HT1080 (cell line): ENCODE measurements at places on chromosomes 12 and 14. TPM values are rescaled to one million over a fixed set of nuclear protein-coding genes. Genes with fewer than 3 reads are reported as not detected.

ACSM4 gene
- not detected in 2 replicates for total RNA-seq

GRCh38 chr12:15910468-15910863 lies 666 bp upstream of the DERA start:
- DNase-seq = no peak

CLMN gene
- total RNA-seq = 3.8 and 4.2 TPM in 2 replicates

DNA sequence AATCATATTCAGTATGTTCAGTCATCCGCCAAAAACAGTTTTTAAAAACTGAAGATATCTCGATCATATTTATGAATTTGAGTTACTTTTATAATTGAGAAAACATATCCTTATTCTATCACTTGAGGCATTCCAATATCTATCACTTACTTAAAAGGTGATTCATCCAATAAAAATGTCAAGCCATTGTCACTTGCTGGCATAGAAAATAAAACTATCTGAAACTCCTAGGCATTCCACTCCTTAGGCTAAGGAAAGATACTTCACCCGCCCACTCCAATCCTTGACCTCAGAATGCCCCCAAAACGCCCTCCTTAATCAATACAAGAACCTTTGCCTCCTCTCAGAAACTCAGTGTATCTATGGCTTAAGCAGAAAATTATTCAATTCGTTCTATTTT lies 51.3 kb upstream of the AMIGO2 start:
- DNase-seq = no peak

TMEM119 gene
- 0.03 and 0.23 TPM in 2 replicates for total RNA-seq

DNA sequence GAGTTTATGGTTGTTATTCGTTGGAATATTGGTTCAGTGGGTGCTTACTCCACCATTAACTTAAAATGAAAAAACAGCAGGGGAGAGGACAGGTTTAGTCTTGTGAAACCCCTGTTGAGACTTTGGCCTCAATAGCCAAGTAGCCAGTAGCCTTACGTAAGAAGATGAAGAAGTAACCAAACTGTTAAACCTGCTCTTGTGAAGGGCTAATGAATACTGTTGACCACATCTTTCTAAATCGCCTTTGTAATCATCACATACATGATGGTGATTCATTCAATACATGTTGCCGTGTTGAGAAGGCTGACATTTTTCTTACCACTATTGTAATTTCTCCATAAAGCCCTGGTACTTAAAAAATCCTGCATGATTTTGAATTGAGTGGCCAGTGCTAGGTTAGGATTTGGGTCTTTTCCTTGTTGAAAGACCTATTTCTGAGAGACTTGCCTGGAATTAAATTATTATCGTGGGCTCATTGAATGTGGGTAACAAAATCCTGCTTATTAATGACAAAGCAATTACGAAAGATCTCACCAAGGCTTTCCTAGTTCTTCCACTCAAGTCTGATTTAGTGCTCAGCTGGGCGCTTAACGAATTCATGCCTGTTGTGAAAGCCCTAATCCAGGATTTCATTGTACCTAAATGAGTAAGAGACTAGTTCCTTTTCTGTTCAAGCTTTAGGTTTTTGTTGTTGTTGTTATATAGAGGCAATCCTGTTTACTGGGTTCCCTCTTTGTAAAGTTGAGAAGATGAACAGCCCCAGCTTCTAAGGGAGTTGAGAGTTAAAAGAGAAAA lies 333.1 kb downstream of the FUT8 start:
- no peak for DNase-seq

TAS2R46 gene
- total RNA-seq = not detected in 2 replicates

OTX2 gene
- not detected in 2 replicates for total RNA-seq

GRCh38 chr12:25970082-25970481 lies 11.6 kb downstream of the RASSF8 start:
- peak; percentile 83 for DNase-seq

- no peak for DNase-seq
Observed at GRCh38 chr14:43041976-43042375, 1435.3 kb downstream of the LRFN5 start.

GRCh38 chr14:93705513-93706156 lies 82.7 kb downstream of the PRIMA1 start:
- DNase-seq = no peak

DNA sequence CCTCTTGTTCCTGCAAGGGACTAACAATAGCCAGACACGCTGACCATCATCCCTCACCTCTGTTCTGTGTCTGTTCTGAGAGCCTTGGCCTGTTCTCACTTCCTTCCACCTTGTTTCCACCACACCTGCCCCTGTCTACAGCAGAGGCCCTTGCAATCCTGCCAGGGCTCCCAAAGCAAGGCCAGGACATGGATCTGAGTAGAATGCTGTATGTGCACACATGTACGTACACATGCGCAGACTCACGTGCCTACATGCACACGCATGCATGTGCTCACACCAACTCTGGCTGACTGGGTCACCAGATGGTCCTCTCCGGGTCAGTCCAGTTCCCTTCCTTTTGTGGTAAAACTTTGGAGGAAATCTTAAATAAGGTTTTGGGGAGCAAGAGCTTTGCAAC lies 133.0 kb upstream of the C14orf180 start:
- DNase-seq = no peak

- peak; percentile 54 for DNase-seq
Observed at GRCh38 chr12:46187023-46187422, 81.8 kb downstream of the SLC38A1 start.

SLC7A7 gene
- 1.1 and 2.0 TPM in 2 replicates for total RNA-seq

DNA sequence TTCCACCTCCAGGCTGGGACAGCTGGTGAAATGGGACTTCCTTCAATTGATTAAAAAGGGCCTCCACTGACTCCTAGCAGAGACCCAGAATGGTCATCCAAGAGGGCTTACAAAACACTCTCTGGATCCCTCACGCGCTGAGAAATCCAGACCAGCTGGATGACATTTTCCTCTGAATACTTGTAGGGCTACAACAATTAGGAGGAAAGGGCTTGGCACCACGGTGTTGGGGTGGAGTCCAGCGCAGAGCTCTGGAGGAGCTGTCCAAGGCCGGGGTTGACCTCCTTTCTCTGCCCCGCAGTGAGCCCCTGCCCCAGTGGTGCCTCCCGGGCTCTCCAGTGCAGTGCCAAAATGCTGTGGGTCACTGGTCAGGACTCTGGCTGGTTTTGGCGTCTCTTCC lies 189.0 kb upstream of the CCND2 start:
- no peak for DNase-seq
